Foreskin keratinocyte (primary cell): ENCODE measurements at places on chromosomes 1 and 21. TPM values are rescaled to one million over a fixed set of nuclear protein-coding genes. Genes with fewer than 3 reads are reported as not detected.

GRCh38 chr1:38327559-38327973, 281.0 kb upstream of the POU3F1 start:
- DNase-seq: no peak

- no peak for DNase-seq
Measured at GRCh38 chr1:91450260-91450659, 45.6 kb upstream of the HFM1 start.

DNA sequence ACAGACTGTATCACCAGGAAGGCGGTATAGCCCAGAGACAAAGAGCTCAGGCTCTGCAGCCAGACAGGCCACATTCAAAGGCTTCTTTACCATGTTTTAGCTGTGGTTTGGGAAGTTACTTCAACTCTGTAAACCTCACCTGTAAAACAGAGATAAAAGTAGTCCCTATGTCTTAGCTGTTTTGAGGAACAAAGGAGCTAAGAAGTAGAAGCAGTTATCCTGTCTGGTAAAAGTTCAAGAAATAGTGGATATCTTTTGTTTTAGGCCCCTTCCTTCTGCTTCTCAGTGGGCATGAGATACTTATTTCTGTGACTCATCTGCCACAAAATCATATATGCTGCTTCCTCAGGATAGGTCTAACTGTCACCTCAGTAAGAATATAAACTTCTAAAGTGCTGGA, 6.5 kb downstream of the CD34 start:
- no peak for DNase-seq

Gene REN
- not detected in 2 replicates for total RNA-seq

GRCh38 chr1:9751971-9752370, 71.8 kb downstream of the CLSTN1 start:
- DNase-seq: no peak

DNA sequence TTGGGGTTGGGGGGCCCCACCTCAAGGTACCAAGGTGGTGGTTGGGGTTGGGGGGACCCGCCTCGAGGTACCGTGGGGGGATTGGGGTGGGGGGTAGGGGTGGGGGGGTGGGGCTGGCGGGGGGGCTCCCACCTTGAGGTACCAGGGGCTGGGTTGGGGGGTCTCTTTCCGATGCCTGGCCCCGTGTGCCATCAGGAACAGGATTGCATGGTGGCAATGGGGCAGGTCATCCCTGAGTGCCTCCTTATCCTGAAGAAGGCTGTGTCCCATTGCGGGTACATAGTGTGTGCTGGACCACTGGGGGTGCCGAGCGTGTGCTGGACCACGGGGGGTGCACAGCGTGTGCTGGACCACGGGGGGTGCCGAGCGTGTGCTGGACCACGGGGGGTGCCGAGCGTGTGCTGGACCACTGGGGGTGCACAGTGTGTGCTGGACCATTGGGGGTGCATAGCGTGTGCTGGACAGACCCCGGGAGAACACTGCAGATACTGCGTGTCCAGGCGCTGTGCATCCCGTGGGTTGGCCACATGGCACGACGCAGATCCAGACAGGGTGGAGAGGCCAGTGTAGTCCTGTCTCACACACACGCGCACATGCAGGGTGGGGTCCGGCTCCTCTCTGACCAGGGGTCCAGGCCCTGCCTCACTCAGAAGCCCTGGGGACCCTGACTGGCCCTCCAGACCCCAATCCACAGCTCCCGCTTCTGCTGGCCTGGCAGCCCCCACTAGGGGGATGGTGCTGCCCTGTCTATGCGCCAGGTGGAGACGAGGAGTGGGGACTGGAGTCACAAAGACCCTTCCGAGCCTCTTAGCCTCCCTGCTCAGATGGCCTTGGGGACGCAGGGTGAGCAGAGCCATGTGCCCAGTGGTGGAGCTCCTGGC, 4.2 kb downstream of the SCNN1D start:
- DNase-seq: no peak

- no peak for DNase-seq
Measured at GRCh38 chr1:25433389-25434186, 2.9 kb downstream of the MACO1 start.

GRCh38 chr1:171422511-171422910, 62.8 kb upstream of the PRRC2C start:
- DNase-seq: peak; percentile 82

Gene DIO1
- total RNA-seq: not detected in 2 replicates

Gene CA6
- not detected in 2 replicates for total RNA-seq

DNA sequence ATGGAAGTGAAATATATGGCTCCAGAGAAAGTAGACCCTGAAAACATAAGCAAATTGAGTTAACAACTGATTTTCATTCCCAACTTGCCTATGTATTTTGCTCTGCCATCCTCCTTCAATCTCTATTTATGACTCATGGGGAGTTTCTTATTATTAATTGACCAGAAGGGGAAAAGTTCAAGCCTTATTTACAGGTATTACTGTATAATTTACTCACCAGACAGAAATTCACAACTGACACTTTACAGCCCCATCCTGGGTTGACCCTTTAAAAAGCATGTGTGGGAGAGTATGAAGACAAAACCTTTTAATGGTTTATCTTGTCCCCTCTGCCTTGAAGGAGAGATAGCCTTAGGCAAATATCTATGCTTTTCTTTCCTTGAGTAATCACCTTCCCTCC, 39.8 kb upstream of the C1orf53 start:
- DNase-seq: no peak

DNA sequence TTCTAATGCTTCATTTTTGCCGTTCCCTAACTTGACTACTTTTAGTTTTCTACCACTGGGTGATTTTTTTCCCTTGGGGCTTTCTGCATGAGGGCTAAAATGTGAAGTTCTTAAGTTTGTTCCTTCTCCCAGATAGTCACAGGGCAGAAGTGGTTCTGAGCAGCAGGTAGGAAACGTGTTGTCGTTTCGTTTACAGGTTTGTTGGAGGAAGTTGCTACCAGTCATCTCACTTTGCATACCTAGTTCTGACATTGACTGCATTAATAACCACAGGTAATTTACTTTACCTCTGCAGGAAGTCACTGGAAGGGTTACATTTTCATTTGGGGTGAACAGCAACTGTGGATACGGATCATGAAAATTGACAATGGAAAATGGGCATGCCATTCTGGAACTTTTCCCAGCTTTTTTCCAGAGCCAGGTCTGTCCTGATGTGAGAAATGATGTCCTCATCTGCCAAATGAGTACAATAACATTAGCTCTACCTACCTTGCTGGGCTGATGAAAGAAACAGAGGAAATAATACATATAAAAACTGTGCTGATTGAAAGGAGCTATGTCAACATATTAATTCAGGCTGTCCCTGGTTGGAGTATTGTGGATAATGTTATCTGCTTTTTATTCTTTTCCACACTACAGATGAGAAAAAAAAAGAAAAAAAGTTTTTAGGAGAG, 94.2 kb downstream of the DISC1 start:
- no peak for DNase-seq

Gene MAD2L2
- 51.5 and 55.9 TPM in 2 replicates for total RNA-seq

DNA sequence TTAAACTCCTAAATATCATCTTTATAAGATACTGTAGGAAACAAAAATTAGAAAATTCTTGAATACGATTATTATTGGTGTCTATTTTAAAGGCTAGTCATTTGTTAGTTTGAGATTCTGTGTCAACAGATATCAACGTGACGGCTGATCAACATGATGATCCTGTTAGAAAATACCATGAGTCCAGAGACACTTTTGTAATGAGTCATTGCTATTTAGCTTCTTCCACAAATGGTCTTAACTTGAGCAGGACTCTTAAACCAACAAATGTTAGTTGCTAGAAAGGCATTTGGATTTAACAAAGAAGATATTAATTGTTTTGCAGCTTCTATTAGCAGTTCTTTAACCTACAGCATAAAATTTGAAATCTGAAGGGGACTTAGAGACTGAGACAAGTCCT, 131.2 kb downstream of the TGFB2 start:
- peak; percentile 88 for DNase-seq

- no peak for DNase-seq
Measured at GRCh38 chr1:195717651-195718050, 890.6 kb downstream of the KCNT2 start.

GRCh38 chr1:219931033-219931432, 2.7 kb upstream of the SLC30A10 start:
- no peak for DNase-seq

- no peak for DNase-seq
Measured at GRCh38 chr1:32247452-32247851, 430 bp downstream of the FAM167B start.

Gene SZT2
- total RNA-seq: 14.2 and 16.9 TPM in 2 replicates

Gene ALG14
- 4.8 and 5.4 TPM in 2 replicates for total RNA-seq

Gene CFAP74
- 0.03 and 0.07 TPM in 2 replicates for total RNA-seq

DNA sequence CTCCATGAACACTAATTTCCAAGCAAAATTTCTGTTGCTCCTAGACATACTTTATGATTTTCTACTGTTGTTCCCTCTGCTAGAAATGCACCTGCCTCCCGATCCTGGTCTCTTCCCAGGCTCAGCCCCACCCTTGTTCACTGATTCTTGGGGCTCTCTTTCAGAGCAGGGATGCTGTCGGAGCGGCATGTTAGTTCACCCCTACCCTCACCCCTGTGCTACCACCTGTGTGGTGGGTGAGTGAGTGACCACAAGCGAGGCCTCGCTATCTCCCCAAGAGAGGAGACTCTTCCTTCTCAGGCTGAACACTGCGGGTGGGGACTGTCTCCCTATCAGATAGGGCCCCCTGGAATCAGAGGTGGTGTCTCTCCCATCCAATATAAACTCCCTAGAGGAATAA, 4.9 kb upstream of the S100A8 start:
- no peak for DNase-seq

- no peak for DNase-seq
Measured at GRCh38 chr1:230858236-230858820, 10.0 kb downstream of the C1orf198 start.

DNA sequence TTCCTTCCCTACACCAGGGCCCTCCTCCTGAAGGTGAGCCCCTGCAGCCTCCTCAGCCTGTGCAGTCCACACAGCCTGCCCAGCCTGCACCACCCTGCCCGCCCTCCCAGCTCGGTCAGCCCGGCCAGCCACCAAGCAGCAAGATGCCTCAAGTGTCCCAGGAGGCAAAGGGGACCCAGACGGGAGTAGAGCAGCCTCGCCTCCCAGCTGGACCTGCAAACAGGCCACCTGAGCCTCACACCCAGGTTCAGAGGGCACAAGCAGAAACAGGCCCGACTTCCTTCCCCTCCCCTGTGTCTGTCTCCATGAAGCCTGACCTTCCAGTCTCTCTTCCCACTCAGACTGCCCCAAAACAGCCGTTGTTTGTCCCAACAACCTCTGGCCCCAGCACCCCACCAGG, 38.8 kb downstream of the ZBTB17 start:
- DNase-seq: no peak

DNA sequence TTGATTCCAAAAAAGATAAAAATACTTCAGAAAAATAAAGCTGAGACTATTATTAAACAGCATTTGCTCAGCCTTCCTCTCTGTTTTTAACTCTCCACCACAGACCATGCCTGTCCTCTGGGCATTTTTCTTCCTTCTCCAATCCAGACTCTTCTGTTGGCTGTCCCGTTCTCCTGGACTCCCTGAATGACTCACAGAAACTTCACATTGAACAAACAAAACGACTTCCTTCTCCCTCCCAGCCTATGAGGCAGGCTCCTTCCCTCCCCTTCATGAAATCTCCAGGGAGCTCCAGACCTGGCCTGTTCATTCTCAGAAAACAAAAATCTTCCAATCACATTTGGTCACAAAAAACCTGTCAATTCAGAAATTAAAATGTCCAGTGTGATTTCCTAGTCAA, 421.3 kb downstream of the NPHP4 start:
- no peak for DNase-seq

Gene SNX27
- 22.0 and 24.0 TPM in 2 replicates for total RNA-seq

- DNase-seq: peak; percentile 86
Measured at GRCh38 chr1:207050480-207051190, 373 bp downstream of the YOD1 start.

DNA sequence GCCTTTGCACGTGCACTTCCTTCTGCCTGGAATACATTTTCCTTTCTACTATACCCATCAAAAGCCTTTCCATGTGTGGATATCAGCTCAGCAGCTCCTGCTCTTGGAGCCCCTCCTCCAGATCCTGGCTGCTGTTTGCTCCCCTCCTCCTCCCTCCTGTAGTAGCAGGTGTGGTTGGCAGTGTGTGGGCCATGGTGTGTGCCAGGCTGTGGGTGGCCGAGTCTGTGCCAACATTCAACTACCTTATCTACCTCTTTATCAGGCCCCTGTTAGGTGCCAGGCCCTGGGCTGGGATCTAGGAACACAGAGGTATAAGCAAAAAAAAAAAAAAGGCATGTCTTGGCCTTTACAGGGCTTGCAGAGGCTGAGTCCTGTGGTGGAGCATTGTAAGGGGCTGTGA, 180.6 kb upstream of the JUN start:
- DNase-seq: no peak

GRCh38 chr1:198185146-198185545, 28.3 kb downstream of the NEK7 start:
- no peak for DNase-seq

GRCh38 chr1:230712470-230712942, 1.4 kb downstream of the AGT start:
- DNase-seq: no peak

GRCh38 chr1:165240492-165240891, 116.0 kb downstream of the LMX1A start:
- no peak for DNase-seq

- DNase-seq: no peak
Measured at GRCh38 chr1:6914706-6915105, 129.5 kb downstream of the CAMTA1 start.

- DNase-seq: peak; percentile 73
Measured at GRCh38 chr1:226656601-226657277, 82.3 kb downstream of the ITPKB start.

- no peak for DNase-seq
Measured at GRCh38 chr21:41321211-41321907, 4.8 kb downstream of the FAM3B start.

Gene CCDC24
- total RNA-seq: 12.4 and 12.9 TPM in 2 replicates

- DNase-seq: no peak
Measured at GRCh38 chr1:76843821-76844464, 23.3 kb upstream of the ST6GALNAC5 start.

DNA sequence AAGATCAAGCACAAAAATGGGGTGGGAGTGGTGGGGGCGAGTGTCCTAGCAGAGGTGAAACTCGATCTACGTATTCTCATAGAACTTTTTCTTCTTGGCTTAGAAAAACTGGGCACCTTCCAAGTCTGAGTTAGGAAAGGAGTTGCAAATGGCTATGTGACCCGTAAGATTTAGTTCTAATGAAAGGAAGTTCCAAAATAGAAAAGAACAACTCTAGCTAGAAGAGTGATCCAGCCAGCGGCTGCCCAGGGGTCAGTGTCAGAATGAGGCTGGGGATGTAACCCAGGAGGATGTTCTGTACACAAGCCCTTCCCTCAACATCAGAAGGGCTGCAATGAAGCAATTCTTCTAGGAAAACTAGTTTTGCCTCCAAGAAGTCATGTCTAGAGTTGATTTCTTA, 5.2 kb downstream of the MTARC1 start:
- DNase-seq: no peak

- DNase-seq: no peak
Measured at GRCh38 chr1:228364068-228364705, 42.4 kb downstream of the TRIM11 start.

Gene AIRE
- total RNA-seq: not detected in 2 replicates

DNA sequence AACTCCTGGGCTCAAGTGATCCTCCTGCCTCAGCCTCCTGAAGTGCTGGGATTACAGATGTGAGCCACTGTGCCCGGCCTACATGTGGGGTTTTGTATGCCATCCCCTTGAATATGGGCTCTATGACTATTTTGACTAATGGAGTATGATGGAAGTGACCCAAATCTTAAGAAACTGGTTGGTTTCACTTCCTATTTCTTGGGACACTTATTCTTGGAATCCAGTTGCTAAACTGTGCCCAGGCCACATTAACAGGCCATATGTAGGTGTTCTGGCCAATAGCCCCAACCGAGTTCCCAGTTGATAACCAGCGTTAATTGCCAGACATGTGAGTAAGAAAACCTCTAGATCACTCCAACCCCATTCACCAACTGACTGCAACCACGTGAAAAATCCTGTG, 36.3 kb upstream of the CLIC4 start:
- no peak for DNase-seq
